ENCODE measurements at places on chromosomes 6 and 20. TPM values are rescaled to one million over a fixed set of nuclear protein-coding genes. Genes with fewer than 3 reads are reported as not detected.

DNA sequence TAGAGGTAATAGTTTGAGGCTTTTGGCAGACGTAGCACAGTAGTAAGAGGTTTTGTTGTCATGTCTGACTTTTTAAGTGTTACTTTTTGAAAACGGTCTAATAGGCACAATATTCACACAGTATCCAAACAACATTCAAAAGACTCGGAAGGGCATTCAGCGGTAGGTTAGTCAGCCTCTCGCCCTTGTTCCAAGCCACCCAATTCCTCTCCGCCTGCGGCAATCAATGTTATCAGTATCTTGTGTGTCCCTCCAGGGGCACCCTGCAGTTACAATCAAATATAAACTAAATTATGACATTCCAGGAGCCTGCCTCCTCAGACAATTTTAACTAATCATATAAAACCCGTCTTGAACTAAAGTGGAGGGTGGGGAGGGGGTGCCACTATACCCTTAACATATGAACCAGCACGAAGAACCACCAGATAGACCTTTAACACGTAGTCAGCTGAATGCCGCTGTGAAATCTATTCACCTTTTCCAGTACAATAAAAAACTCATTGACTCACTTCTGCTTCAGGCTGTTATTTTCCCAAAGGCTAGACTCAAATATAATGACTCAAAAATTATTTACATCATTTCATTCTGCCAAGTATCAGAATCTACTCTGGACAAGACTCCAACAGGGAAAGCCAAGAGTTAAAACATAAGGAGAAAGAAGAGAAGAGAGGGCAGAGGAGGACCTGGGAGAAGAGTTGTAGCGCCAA, 1.6 kb downstream of the TENT5A start:
- H3K27ac ChIP-seq = peak overlapping the region; percentile 40
- H3K36me3 ChIP-seq = peaks cover 14% of the 10 kb centered on the region
- no peaks in the 10 kb centered on the region for H3K27me3 ChIP-seq
- DNase-seq = peak; percentile 57
- peaks cover 16% of the 10 kb centered on the region for H3K4me1 ChIP-seq
- H3K4me3 ChIP-seq = peak overlapping the region; percentile 77

DNA sequence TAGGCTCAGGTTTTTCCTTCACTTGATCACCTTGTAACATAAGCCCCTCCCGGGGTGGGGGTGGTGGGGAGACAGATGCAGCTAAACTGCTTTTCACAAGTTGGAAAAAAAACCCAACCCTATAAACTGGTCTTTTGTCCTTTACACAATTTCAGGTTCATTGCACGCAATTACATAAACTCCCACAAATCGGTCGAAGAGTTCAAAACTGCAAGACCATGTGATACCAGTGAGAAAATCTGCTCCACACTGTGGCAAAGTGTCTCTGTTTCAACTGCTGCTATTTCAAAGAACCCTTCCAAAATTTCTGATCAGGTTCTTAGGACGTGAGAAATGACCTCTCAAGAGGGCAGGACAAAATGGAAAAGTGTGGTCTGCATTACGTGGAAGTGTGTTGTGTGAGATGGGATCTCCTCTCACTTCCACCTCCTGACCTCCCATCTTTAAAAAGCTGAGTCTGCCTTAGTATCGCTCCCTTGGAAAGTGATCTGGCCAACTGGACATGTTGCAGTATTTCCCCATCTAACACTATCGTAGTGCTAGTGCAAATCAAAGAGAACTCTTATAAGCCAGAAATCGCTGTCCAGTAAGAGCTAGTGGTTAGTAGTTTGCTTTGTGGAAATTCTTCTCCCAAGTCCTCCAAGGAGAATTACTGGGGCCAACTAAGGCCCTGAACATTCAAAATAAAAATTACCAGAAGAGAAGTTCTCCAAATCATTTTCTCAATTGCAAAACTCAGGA, 60.1 kb downstream of the PRND start:
- H3K4me3 ChIP-seq = no peak overlapping the region

GRCh38 chr6:147617366-147617765, 108.9 kb downstream of the SAMD5 start:
- no peak for DNase-seq
- H3K4me3 ChIP-seq = no peak overlapping the region
- H3K4me1 ChIP-seq = no peaks in the 10 kb centered on the region
- H3K27me3 ChIP-seq = no peaks in the 10 kb centered on the region
- H3K36me3 ChIP-seq = no peaks in the 10 kb centered on the region

GRCh38 chr6:167737205-167737830, 89.4 kb upstream of the AFDN start:
- no peaks in the 10 kb centered on the region for H3K36me3 ChIP-seq
- no peak for DNase-seq
- H3K27ac ChIP-seq = no peak overlapping the region
- H3K27me3 ChIP-seq = peaks cover 43% of the 10 kb centered on the region
- H3K4me1 ChIP-seq = no peaks in the 10 kb centered on the region

GRCh38 chr6:42315991-42316970, 98.6 kb upstream of the MRPS10 start:
- 0 out of 2 replicates have a peak, but pooled peaks cover 3% of the 10 kb centered on the region for H3K36me3 ChIP-seq
- H3K27me3 ChIP-seq = no peaks in the 10 kb centered on the region
- H3K4me1 ChIP-seq = peaks cover 63% of the 10 kb centered on the region
- H3K4me3 ChIP-seq = peak overlapping the region; percentile 33
- H3K27ac ChIP-seq = peak overlapping the region; percentile 99

DNA sequence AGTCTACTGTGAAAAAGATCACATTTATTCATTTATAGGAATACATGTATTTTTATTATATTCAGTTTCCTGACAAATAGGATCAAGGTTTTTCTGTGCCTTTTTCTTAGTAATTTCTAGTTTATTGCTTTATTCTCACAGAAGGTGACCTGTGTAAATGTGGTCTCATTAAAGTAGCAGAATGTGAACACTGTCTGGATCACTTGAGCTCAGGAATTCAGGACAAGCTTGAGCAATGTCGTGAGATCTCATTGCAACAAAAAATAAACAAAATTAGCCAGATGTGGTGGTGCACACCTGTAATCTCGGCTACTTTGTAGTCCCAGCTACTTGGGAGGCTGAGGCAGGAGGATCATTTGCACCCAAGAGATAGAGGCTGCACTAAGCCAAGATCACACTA, 516.7 kb downstream of the CDKAL1 start:
- no peak overlapping the region for H3K4me3 ChIP-seq
- no peak overlapping the region for H3K27ac ChIP-seq
- DNase-seq = no peak

DNA sequence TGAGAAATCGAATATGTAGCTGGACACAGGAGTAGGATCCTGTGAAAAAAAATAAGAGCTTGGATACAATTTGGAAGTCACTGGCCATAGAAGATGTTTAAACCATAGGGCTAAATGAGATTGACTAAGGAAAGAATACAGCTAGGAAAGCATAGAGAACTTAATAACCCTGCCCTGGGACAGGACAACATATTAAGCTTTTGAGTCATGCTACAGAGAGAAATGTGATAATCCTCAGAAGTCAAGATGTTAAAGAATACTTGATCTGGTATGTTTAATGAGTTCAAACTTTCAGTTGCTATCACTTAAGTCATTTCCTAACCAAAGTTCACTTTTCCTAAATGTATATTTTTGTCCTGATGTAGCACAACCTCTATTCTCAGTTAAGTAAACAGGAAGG, 154.6 kb upstream of the TSHZ2 start:
- no peaks in the 10 kb centered on the region for H3K36me3 ChIP-seq
- H3K27me3 ChIP-seq = no peaks in the 10 kb centered on the region
- no peak for DNase-seq

- peak; percentile 65 for DNase-seq
- H3K4me1 ChIP-seq = peaks cover 58% of the 10 kb centered on the region
- peak within 1 kb of the TSS; percentile 94 for H3K4me3 ChIP-seq
- H3K27me3 ChIP-seq = no peaks in the 10 kb centered on the region
- no peaks in the 10 kb centered on the region for H3K36me3 ChIP-seq
Observed at GRCh38 chr6:127342946-127343808, at the start of gene ECHDC1. Gene ECHDC1 (minus strand): TSS chr6:127343609. CDS start chr6:127331028, 12,581 bp downstream.

DNA sequence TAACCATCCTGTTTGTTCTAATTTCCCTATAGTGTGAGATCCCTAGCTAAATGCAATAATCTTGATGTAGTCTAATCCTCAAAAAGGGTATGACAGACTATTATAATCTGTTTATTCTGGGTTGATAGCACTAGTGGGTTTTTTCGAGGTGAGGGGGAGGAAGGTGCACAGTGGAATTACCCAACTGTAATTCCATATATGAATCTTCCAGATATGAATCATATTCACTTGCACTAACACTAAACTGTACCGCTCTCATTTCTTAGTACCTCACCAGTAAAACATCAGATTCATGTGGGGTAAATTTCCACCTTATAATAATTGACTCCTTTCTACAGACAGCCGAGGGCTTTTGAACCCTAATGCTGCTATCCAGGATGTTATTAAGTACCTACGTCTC, 16.5 kb downstream of the NCOA7 start:
- H3K36me3 ChIP-seq = no peaks in the 10 kb centered on the region
- H3K27ac ChIP-seq = no peak overlapping the region
- no peak for DNase-seq
- no peaks in the 10 kb centered on the region for H3K27me3 ChIP-seq
- H3K4me3 ChIP-seq = no peak overlapping the region
- H3K4me1 ChIP-seq = peaks cover 8% of the 10 kb centered on the region

DNA sequence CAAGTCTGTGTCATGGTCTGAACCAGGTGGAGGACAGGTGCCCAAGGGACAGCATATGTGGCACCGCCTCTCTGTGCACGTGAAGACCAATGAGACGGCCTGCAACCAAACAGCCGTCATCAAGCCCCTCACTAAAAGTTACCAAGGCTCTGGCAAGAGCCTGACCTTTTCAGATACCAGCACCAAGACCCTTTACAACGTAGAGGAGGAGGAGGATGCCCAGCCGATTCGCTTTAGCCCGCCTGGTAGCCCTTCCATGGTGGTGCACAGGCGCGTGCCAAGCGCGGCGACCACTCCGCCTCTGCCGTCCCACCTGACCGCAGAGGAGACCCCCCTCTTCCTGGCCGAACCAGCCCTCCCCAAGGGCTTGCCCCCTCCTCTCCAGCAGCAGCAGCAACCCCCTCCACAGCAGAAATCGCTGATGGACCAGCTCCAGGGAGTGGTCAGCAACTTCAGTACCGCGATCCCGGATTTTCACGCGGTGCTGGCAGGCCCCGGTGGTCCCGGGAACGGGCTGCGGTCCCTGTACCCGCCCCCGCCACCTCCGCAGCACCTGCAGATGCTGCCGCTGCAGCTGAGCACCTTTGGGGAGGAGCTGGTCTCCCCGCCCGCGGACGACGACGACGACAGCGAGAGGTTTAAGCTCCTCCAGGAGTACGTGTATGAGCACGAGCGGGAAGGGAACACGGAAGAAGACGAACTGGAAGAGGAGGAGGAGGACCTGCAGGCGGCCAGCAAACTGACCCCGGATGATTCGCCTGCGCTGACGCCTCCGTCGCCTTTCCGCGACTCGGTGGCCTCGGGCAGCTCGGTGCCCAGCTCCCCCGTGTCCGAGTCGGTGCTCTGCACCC, 109.5 kb upstream of the RAB32 start:
- peaks cover 20% of the 10 kb centered on the region for H3K27me3 ChIP-seq
- H3K27ac ChIP-seq = no peak overlapping the region
- no peaks in the 10 kb centered on the region for H3K4me1 ChIP-seq
- no peaks in the 10 kb centered on the region for H3K36me3 ChIP-seq
- no peak for DNase-seq

DNA sequence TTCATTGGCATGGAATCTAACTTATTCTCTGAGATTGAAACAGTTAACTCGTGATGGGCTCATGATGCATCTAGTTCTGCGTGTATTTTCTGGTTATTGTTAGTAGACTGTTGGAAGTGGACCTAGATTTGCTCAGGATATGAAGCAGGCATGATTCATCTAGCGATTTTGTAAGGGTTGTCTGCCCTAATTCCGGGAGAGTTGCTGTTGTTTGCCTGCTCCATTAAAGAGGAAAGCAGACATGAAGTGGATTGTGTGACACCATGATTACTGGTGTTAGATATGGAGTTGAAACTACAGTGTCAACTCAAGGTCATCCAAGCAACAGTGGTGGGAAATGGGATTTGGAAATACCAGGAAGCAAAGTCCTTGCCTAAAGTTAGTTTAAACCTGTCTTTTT, 41.0 kb downstream of the SOX4 start:
- H3K4me1 ChIP-seq = peaks cover 17% of the 10 kb centered on the region
- DNase-seq = peak; percentile 93
- peak overlapping the region; percentile 91 for H3K27ac ChIP-seq
- no peak overlapping the region for H3K4me3 ChIP-seq
- no peaks in the 10 kb centered on the region for H3K27me3 ChIP-seq
- no peaks in the 10 kb centered on the region for H3K36me3 ChIP-seq

GRCh38 chr20:10423735-10424134, 10.3 kb downstream of the MKKS start:
- H3K27ac ChIP-seq = no peak overlapping the region
- H3K36me3 ChIP-seq = peaks cover 19% of the 10 kb centered on the region

- DNase-seq = peak; percentile 25
- H3K27me3 ChIP-seq = no peaks in the 10 kb centered on the region
- H3K4me1 ChIP-seq = peaks cover 26% of the 10 kb centered on the region
- H3K27ac ChIP-seq = peak overlapping the region; percentile 57
- no peak overlapping the region for H3K4me3 ChIP-seq
Observed at GRCh38 chr20:31675828-31676608, 38.3 kb downstream of the COX4I2 start.

DNA sequence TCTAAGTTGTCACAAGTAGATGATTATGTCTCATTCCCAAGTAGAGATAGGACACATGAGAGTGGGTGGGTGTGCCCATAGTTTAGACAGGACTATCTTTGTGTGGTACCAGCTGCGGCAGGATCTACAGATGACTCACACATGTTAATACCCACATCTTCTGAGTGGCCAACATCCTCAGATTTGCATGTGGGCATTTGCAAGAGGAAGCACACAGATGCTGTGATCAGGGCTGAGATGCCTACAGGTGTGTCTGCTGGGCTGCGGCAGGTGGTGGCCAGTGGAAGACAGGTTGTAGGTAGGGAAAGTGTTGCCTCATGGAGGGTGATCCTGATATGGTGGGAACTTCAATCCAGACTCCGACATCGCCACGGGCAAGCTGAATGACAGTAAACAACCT, 50.8 kb downstream of the UTRN start:
- H3K4me1 ChIP-seq = peaks cover 15% of the 10 kb centered on the region
- no peaks in the 10 kb centered on the region for H3K27me3 ChIP-seq
- H3K4me3 ChIP-seq = no peak overlapping the region
- peak; percentile 22 for DNase-seq
- H3K36me3 ChIP-seq = no peaks in the 10 kb centered on the region
- no peak overlapping the region for H3K27ac ChIP-seq

- no peak overlapping the region for H3K27ac ChIP-seq
- H3K4me3 ChIP-seq = no peak overlapping the region
- no peaks in the 10 kb centered on the region for H3K4me1 ChIP-seq
- H3K36me3 ChIP-seq = no peaks in the 10 kb centered on the region
- no peaks in the 10 kb centered on the region for H3K27me3 ChIP-seq
- no peak for DNase-seq
Observed at GRCh38 chr6:43861212-43861894, 91.3 kb downstream of the VEGFA start.

- no peaks in the 10 kb centered on the region for H3K36me3 ChIP-seq
- DNase-seq = peak; percentile 37
Observed at GRCh38 chr6:13766201-13766634, 48.1 kb downstream of the MCUR1 start.

- H3K27ac ChIP-seq = peak overlapping the region; percentile 61
- H3K36me3 ChIP-seq = no peaks in the 10 kb centered on the region
- peak; percentile 77 for DNase-seq
- H3K4me3 ChIP-seq = no peak overlapping the region
- peaks cover 21% of the 10 kb centered on the region for H3K4me1 ChIP-seq
- H3K27me3 ChIP-seq = no peaks in the 10 kb centered on the region
Observed at GRCh38 chr6:133768656-133769295, 120.1 kb upstream of the TCF21 start.

Gene C6orf141
- total RNA-seq = 43.8 TPM

Gene GLP1R
- not detected for total RNA-seq

Gene OR2H2
- total RNA-seq = not detected

Gene SLC22A2
- total RNA-seq = not detected

Gene MCM8
- total RNA-seq = 26.6 TPM

Gene TLDC2
- total RNA-seq = not detected

Gene KIAA0408
- total RNA-seq = not detected

Gene MCCD1
- not detected for total RNA-seq

Gene MAP7
- 13.9 TPM for total RNA-seq
